ENCODE measurements at places on chromosomes 6 and 20.
A peak's percentile ranks its signal among the peaks of the same experiment; 100 is the strongest.

DNA sequence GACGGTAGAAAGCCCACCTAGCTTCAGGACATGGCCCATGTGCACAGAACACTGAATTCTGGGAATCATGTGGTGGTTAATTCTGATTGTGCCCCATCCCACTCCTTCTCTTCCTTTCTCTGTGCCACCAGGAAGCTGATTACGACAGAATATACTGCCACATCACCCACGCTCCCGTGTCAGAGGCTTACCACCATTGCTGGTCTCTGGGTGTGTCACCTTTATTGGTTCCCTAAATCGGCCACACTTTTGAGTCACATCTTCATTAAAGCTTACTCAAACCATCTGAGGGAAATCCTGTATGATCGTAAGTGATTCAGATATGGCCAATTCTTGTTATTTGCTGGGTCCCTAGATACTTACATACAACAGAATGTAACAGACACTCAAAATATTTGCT is 3.1 kb downstream of the TRMT6 start:
- no peak for DNase-seq

- DNase-seq = no peak
Measured at GRCh38 chr6:142400495-142400894, 98.7 kb downstream of the ADGRG6 start.

DNA sequence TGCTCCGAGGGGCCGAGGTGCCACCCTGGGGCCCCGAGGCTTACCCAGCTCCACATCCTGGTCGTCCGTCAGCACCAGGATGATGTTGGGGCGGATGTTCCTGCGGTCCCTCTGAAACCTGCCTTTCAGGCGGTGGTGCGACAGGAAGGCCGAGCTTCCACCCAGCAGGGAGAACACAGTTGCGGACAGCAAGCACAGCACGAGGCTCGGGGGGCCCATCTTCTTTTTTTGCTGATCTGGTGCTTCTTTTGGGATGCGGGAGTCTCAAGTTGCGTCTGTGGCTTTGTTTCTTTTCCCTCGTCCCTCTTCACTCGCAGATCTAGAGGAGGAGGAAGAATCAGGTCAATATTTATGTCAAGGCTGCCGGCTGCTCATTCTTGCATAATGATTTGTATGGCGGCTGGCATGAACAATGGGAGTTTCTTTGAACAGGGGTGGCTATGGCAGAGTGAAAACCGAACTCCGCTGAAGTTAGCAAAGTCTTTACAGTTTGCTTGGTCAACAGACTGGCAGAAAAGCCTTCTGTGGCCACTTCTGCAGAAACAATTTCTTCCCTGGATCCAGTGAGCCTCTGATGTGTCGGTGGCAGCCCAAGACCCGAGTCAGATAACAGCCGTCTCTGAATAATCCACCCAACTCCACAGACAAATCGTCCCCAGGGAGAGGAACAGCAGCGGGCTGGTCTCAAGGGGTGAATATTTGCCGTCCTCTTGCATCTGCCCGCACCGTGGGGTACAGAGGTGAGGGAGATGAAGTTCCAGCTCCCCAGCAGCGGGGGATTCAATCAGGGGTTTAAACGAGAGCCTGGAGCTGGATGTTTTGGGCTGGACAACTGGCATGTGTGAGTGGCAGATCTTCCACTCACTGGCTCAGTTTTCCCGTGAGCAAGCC is 27.9 kb downstream of the SULF2 start:
- DNase-seq = no peak

DNA sequence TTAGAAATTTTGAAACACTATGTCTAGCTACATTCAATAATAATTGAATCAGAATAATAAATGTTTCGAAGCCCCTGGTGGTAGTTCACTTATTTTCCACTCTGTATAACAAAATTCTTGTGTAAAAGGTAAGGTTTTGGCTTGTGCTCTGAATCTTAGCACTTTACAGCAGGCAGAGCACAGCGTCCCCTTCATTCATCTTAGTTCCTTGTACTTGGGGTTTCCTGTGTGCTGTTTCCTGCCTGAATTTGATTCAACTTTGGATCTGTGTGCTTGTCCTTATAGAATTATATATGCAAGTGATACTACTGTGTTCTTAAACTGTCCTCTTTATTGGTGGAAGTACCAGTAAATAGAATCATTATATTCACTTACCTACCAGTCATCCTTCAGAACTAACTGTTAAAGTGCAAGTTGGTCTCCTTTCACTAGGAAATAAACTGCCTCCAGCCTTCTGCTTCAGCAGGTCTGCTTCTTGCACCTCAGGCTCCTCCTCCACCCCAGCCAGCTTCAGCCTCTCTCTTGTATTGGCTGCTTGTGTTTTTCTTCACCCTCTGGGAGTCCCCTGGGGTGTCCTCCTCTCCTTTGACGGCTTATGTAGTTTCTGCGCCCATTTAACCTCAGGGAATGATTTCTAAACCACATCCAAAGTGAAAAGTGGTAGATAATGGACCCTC is 28.8 kb upstream of the TULP4 start:
- DNase-seq = no peak

GRCh38 chr20:63736893-63737694 is 630 bp downstream of the LIME1 start:
- DNase-seq = no peak

DNA sequence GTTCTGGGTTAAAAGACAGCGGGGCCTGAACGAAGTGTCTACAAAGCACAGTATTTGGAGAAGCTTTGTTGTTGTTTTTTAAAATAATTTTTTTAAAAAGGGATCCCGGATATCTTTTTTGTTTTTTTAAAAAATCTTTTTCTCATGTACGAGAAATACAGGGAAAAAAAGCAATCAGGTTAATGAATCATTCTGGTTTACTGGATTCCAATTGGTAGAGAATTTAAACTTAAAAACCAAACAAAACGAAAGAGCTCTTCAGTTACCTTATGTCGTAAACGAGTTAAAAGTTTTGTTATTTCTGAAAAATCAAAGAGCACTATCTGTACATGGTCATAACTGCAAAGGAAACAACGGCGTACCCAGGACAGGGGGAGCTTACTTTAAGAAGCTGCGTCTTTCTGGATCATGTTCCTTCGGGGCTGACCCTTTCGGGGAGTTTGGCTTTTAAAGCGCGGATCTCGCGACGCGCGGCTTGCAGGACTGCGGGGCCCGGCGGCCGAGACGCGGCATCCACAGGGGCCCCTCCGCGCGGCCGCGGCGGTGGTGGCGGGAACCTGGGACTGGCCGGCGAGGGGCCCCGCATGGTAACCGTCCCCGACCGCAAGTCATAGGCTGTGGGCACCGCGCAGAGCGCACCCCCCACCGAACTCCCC is 927 bp downstream of the IL20RA start:
- DNase-seq = peak; percentile 19

DNA sequence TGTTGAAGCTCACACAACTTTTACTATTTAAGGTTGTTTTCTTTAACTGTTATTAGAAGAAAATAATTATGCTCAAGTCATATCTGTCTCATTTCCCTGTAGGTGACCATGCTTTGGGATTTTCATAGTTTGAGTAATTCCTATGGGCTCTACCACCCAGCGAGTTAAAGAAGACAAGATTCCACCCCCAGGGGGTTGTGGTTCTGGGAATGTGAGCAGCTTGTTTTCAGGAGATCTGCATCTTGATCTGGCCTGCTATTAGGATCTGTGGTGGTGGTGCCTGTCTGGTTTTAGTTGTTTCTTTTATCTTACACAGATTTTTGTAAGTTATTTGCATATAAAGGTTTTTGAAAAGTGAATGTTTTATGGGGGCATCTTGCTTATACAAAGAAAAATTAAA is 20.2 kb upstream of the REV3L start:
- DNase-seq = no peak

- DNase-seq = no peak
Measured at GRCh38 chr6:18820725-18821124, 433.6 kb downstream of the RNF144B start.

- no peak for DNase-seq
Measured at GRCh38 chr6:47057830-47058540, 15.9 kb upstream of the ADGRF1 start.

DNA sequence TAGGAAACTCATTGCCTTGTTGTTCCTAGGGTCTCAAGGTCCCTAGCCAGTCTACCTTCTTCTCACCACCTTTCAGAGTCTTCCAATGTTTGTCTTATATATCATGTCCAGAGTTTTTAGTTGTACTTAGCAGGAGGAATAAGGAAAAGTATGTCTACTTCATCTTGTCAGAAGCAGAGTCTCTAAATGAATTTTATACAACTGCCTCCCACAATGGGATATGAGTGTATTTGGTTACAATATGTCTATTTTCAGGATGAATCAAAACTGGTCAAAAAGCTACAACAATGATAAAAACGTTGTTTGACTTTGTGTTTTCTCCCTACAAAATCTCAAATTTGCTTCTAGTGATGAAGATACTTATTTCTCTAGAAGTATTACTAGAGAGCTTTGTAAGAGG is 7.0 kb downstream of the GLO1 start:
- DNase-seq = no peak

- DNase-seq = no peak
Measured at GRCh38 chr6:22598339-22598738, 29.0 kb downstream of the HDGFL1 start.

DNA sequence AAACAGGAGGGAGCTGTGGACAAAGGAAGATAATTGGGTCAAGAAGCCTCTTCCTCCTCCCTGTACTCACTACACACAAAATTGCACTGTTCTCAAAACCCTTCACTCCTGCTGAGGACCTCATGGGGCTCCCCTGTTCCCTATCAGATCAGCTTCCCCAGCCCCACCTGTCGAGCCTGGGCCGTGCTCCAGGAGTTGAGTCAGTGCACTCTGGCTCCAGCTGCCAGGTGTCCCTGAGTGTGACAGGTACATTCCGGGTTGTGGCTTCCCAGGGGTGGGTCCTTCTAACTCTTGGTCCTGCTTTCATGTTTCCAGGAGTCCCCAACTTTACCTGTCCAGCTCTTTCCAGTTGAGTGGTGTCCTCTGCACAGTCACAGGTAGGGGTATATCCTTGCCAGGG is 8.4 kb downstream of the RAB5IF start:
- peak; percentile 81 for DNase-seq

DNA sequence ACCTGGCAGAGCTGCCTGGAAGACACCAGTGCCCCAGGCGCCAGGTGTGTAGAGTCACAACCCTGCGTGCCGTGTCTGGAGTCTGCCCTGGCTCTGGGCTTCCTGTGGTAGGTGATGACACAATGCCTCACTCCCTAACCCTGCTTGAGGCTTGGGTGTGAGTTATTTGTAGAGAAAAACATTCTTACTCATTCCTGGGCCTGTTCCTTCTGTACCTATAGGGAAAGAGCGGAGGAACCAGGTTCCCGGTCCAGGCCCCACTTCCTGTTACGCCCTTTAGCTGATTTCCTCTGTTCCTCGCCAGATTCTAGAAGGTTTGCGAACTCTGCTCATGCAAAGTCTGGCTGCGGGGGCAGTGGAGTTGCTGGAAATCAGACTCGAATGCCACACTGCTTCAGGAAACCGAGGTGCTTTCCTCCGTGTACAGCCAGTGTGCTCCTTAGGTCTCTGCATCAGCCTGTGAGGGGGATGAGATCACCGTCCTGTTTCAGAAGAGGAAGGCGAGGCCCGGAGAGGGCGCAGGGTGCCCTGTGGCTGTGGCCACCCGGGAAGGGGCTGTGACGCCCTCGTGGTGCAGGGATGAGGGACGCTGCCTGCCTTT is 67.1 kb upstream of the DUSP22 start:
- no peak for DNase-seq

DNA sequence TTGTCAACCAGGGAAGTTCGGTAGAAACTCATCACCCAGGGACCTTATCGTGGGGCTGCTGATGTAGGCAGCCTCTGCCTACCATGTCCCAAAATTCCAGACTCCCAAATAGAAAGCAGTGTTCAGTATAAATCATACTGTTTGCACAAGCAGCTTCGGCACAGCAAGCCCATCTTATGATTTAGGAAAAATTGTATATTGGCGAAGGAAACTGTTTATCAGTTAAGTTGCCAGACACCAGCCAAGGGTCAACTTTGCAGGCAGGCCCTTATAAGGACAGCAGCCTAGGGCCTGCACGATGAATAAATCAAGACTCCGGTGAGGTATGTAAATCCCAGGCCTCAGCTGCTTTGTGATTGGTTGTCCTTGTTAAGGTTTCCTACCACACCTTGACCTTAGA is 36.8 kb downstream of the GFOD1 start:
- DNase-seq = no peak

GRCh38 chr6:28941684-28942448 is 18.1 kb upstream of the TRIM27 start:
- peak; percentile 62 for DNase-seq

DNA sequence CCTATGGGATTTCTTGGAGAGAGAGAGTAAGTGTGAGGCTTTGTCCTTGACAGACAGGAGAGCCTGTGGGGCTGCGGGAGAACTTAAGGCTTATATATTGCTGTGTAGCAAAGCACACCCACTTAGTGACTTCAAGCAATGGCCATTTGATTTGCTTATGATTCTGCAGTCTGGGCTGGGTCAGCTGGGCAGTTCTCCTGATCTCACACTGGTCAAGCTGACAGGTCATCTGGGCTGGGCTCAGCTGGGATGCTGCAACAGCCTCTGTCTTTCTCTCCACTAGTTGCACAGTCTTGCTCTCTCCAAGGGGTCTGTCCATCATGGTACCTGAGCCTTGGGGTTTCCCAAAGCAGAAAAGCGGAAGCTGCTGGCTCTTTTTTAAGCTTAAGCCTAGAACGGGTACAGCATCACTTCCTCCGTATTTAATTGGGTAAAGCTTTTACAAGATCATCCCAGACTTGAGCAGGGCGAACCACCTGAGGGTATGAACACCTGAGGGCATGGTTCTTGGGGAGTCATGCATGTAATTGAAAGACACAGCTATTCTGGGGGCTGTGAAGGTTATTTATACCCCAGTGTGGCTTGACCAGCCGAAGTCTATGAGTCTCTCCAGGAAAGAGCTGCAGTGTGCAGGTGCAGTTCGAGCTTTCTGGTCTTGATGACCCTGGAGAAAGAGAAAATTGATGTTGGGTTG is 13.3 kb upstream of the GGTLC1 start:
- DNase-seq = no peak

DNA sequence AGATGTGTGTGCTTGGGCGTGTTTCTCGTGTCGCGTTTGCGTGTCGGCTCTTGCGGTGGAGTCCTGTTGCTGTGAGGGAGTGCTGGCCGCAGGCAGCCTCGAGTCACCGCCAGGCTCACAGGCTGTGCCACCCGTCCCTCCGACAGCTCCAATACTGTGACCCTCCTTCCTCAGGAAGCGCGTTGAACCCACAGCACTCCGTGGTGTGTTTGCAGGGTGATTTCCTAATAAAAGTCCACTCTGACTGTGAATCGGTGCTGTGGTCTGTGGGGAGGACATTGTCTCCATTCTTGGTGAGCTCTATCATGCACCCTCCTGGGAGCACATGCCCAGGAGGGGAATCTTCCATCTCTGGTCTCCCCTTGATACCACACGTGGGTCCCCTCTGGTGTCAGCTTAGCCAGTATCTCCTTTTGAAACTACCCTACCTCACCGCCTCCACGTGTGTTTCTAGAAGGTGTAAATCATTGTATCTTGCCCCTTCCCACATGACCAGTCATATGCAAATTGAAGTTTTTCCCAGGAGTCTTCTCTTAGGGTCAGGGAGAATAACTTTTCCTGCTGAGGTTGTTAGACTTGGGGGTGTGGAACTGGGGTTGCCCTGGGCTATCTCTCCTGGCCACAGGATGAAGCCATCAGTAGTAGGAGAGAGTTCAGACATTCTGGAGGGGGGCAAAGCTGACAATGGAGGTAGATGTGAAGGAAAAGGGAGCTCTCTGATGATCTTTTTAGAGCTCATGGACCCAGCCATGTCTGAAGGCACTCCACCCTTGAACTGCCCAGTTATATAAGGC is 13.3 kb upstream of the PCMTD2 start:
- no peak for DNase-seq

- DNase-seq = no peak
Measured at GRCh38 chr6:170199716-170200115, 91.2 kb downstream of the DLL1 start.

GRCh38 chr6:124947971-124948451 is 14.2 kb upstream of the RNF217 start:
- no peak for DNase-seq

GRCh38 chr20:43682446-43682845 is 15.5 kb downstream of the MYBL2 start:
- DNase-seq = no peak
